PC-3 (cell line): ENCODE measurements at places on chromosomes 16 and 17. TPM values are rescaled to one million over a fixed set of nuclear protein-coding genes. Genes with fewer than 3 reads are reported as not detected.

The ABCA8 gene
- total RNA-seq: 0.22 and 0.92 TPM in 2 replicates

The SYNGR3 gene
- 1.5 and 2.8 TPM in 2 replicates for total RNA-seq

The SULT1A4 gene
- 0.40 and 8.3 TPM in 2 replicates for total RNA-seq

- no peak for DNase-seq
Observed at GRCh38 chr17:75263055-75263454, 1.4 kb downstream of the MRPS7 start.

DNA sequence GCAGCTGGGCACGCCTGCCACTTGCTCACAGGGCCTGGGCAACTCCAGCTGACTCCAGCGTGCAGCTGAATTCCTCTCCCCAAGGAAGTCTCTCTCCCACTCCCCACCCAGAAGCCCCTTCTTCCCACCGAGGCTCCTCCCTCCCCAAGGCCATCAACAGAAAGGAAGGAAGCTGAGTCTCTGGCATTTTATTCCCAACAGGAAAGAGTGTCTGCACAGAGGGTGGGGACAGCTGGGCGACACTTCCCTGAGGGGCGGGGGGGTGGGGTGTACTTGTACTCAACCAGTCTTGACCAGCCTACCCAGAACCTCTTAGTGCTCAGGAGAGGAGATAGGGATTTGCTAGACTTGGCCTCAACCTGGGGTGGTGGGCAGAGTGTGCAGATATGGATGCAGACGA, at the start of gene EXOC3L1:
Gene EXOC3L1 (minus strand): TSS at position 96 of the 400 bp plus-strand sequence. CDS start 460 bp downstream, outside the sequence.
- DNase-seq: no peak

The PIRT gene
- not detected in 2 replicates for total RNA-seq

The WNK4 gene
- total RNA-seq: 13.0 and 17.4 TPM in 2 replicates

GRCh38 chr17:77416105-77416713, 275.4 kb downstream of the SEC14L1 start:
- DNase-seq: no peak

- peak; percentile 53 for DNase-seq
Observed at GRCh38 chr16:57916735-57917438, 54.0 kb downstream of the CNGB1 start.

The CCL16 gene
- total RNA-seq: not detected in 2 replicates

DNA sequence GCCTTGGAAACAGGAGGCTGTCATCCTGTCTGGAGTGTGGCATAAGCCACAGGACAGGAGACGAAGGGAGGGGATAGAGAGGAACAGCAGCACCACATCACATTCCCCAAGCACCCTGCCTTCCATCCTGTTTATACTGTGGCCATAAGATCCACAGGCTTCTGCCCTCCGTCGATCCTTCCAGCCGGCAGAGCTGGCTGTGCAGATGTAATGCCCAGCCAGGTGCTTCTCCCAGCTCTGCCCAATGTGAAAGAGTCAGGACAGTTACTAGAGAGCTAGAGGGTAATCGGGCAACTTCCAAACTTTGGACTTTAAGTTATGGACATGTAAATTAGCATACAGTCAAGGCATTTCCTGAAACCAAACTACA, 368.4 kb downstream of the SOX9 start:
- DNase-seq: no peak

GRCh38 chr17:76529224-76530094, 8.1 kb downstream of the CYGB start:
- peak; percentile 70 for DNase-seq

DNA sequence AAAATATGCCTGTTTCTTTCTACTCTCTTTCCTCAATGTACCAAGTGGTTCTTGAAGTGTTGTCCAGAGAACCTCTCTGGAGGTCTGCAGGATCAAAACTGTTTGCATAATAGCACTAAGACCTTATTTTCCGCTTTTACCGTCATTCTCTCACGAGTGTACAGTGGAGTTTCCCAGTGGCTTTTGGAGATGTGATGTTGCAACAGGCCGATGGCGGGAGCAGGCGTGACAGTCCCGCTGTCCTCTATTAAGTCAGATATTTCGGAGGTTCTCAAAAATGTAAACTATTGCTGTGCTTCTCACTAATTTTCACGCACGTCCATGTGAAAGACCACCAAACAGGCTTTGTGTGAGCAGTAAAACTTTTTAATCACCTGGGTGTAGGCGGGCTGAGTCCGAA, 8.3 kb upstream of the GPRC5B start:
- DNase-seq: no peak

The COX6A2 gene
- not detected in 2 replicates for total RNA-seq

DNA sequence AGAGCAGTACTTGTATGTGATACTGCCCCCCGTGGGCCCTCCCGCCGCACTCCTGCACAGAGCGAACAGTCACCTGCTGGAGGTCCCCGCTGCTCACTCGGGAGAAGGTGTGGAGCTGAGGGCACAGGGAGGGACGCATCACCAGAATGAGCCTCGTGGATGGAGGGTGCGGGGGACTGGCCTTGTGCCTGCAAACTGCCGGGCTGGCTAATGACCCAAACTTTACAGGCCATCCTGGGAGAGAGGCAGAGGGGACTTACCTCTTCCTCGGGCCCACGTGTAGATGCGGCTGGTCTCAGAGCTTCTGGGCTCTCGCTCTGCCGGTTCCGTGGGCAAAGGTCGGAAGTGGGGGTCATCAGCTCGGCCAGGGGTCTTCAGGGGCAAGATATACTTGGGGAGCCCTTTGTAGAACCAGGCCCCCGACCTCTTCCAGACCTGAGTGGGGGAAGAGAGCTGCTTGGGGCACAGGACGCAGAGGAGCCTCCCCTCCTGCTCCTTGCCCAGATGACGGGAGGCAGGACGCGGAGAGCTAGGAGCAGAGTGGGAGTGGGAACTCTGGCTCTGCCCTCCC, 65.5 kb upstream of the DOC2B start:
- no peak for DNase-seq

DNA sequence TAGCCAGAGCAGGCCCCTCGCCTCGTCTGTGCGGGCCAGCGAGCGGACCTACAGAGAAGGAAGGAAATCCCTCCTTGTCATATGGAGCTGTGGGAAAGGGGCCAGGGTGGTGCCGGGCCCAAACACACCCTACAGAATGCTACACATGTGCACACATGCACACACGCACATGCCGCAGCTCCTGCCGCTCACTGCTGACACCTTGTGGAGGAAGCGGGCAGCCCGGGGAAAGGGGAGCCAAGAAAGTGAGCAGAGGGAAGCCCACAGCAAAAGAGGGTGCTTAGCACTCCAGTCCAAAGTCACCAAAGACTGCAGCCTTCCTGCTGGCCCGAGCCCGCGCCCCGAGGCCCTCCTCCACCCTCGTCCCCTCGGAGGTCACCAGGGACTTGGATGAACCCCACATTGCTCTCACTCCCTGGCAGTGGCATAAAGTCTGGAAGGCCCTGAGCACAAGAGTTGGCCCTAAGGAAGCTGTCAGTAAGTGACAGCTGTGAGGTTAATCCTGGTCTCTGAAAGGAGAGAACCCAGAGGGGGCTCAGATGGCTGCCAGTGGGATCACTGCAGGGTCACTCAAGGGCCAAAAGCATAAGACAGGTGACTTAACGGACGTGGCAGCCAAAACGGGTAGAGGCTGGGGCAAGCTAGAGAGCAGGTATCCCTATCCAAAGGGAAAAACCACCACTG, 68.2 kb downstream of the MYO18A start:
- DNase-seq: peak; percentile 60

DNA sequence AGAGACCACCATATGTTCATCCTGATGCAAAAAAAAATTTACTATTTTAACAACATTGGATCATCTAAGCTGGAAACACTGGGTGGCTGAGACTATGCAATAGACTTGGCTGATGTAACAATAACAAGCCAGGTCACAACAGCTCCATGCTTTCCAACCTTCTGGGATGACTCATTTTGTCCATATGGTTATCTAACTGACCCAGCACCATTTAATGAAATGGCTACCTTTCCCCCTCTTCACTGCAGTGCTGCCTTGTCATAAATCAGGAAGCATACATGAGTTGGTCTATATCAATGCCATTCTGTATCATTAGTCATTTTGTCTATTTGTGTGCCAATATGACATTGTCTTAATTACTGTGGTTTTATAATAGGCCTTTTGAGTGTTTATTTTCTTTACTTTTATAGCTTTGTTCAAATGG, 217.6 kb upstream of the KCNJ16 start:
- DNase-seq: peak; percentile 97

The CORO7 gene
- total RNA-seq: 14.1 and 14.3 TPM in 2 replicates

DNA sequence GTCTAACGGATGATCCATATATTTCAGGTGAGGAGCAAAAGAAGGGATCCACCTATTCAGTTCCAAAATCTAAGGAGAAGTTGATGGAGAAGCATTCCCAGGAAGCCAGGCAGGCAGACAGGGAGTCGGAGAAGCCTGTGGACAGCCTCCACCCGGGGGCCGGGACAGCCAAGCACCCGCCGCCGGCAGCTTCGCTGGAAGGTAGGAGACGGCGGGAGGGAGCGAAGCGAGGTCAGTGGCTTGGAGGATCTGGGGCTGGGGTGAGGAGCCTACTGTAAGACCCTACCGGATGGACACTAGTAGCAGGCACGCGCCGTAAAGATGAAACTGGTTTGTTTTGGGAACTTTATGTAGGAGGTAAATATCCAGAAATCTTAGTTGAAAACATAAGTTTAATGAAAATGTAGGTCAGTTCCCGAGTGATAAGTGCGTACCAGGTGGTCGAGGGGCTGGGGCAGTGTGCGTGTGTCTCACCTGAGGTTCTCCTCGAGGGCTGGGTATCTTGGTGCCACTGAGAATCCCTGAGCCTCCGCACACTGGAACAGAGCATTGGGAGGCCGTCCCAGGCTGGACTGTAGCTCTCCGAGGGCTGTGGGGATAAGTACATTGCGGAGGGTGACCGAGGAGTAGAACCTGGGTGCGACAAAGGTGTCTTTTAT, 714 bp downstream of the SPATA33 start:
- DNase-seq: peak; percentile 9

DNA sequence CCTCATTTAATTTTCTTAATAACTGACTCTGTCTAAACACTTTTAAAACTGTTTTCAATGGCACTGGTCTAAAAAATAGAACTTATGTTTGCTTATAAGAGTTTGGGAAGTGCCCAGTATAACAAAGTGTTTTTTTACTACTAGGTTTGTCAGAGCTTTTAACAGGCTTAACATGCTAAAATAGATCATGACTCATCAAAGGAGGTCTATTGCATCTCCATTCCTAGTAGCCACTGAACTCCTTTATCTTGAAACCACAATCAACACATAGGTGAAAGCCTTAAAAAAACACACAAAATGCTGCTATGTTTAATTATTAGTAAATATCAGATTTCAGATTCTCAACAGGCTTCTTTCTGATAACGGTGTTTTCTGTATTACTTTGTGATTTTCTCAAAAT, 196.4 kb upstream of the KIF2B start:
- peak; percentile 67 for DNase-seq

The GALR2 gene
- 0.69 and 2.2 TPM in 2 replicates for total RNA-seq

The DHX8 gene
- total RNA-seq: 34.5 and 41.9 TPM in 2 replicates

DNA sequence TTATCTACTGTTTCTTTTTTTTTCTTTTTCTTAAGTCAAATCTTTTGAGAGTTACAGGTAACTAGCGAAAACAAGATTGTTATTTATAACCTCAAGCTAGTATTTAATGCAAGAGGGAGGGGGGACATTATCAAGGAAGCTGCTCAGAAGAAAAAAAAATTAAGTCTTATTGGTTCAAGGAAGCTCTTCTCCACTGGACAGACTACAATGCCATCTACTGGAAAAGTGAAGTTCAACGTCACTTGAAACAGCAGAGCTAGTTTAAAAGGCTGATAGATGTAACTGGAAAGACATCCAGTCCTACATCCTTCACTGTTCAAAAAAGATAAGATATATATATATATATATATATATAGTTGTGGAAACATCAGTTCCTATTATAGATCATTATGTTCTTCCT, 418.0 kb upstream of the PSMD7 start:
- peak; percentile 62 for DNase-seq

The WFIKKN1 gene
- 0.11 and 0.40 TPM in 2 replicates for total RNA-seq

The ALOX12 gene
- not detected in 2 replicates for total RNA-seq

The ITGAL gene
- not detected in 2 replicates for total RNA-seq

DNA sequence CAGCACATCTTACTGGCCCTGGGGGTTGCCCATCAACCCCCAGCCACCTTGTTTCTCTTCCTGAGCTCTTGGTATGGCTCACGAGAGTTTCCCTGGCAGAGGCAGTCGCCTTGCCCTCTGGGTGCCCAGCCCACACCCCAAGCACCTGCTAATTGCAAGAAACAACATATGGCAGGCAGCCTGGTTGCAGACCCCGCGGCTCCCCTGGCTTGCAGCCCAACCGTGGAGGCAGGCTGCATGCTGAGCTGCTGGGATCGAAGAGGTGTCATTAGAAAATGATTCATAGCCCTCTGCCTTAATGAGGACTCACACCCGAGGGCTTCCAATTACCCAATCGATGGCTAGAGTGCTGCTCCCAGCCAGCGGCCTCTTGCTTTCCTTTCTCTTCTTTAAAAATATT, 115.7 kb downstream of the TMEM114 start:
- DNase-seq: no peak

GRCh38 chr16:61842666-61843065, 193.6 kb downstream of the CDH8 start:
- DNase-seq: no peak

The FBXL19 gene
- 36.2 and 48.5 TPM in 2 replicates for total RNA-seq

- no peak for DNase-seq
Observed at GRCh38 chr17:58330538-58330996, 2.0 kb upstream of the TSPOAP1 start.

The ZSCAN10 gene
- total RNA-seq: not detected in 2 replicates

DNA sequence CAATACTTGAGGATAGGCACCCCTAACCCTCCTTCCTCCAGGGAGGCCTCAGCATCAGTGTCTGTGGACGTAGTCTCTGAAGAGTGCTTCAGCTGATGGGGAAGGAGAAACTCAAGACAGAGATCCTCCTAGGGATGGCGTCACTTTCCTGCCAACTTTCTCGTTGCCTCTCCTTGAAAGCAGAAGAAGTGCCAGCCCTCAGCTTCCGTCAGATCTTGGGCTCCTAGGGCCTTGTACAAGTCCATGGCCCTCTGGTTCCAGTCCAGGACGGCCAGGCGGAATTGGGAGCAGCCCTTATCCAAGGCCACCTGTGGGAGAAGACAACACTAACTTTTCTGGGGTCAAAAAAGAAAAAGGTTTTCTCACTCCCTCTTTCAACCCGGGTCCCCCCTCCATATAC, 1.3 kb downstream of the SAT2 start:
- DNase-seq: no peak

- DNase-seq: no peak
Observed at GRCh38 chr17:21814776-21815175, 122.5 kb downstream of the KCNJ18 start.

- no peak for DNase-seq
Observed at GRCh38 chr17:29620779-29621500, 1.8 kb downstream of the CORO6 start.

GRCh38 chr16:30722443-30722842, 23.5 kb downstream of the SRCAP start:
- DNase-seq: no peak

The PRR35 gene
- total RNA-seq: not detected in 2 replicates

The PRSS33 gene
- total RNA-seq: 0.11 TPM in 1 of 2 replicates, not detected in the other
